ENCODE measurements at places on chromosomes 5 and 9. TPM values are rescaled to one million over a fixed set of nuclear protein-coding genes. Genes with fewer than 3 reads are reported as not detected.

NIPAL4 gene
- total RNA-seq, result 0.14 TPM

TMEM215 gene
- not detected for total RNA-seq

IL9 gene
- 0.52 TPM for total RNA-seq

INSYN2B gene
- total RNA-seq, result not detected

GPR151 gene
- total RNA-seq, result under 0.01 TPM

ADAMTSL1 gene
- 2.3 TPM for total RNA-seq

SLCO6A1 gene
- 0.14 TPM for total RNA-seq

NRG2 gene
- 0.38 TPM for total RNA-seq

SURF4 gene
- 87.3 TPM for total RNA-seq

PHYHD1 gene
- total RNA-seq, result 9.7 TPM

MYORG gene
- 0.52 TPM for total RNA-seq

LCN9 gene
- total RNA-seq, result not detected

PCDHAC2 gene
- 0.38 TPM for total RNA-seq

SPATA31A3 gene
- total RNA-seq, result not detected

All from thymus (tissue), 14 donors.